LoVo (cell line): ENCODE measurements at places on chromosomes 7 and 10.

DNA sequence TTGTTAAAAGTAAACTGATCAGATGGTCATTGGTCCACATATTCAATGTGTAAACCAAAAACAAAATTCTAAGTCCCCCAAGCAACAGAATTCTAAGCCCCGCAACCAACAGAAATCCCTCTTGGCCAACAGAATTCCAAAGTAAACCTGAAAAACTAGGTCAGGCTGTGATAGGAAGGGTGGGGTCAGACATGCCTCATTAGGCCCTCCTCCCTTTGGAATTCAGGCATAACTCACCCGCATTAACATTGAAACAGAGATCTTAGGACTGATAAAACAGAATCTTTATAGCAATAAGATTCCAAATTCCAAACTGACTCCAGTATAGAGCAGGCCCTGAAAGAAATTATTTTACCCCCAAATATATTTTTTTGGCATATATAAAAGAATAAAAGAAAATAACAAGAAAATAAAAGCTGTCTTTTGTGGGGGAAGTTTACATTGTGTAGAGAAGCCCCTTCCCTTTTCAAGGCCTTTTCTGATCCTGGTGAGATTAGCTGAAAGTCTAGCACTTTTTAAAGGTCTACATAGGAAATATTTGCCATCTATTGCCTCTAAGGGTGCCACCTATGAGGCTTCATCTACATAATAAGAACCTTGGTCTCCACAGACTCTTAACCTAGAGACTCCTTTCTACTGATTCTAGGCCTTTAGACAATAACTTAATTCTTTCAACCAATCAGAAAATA is 30.5 kb downstream of the GNAT3 start:
- peak; percentile 82 for DNase-seq

DNA sequence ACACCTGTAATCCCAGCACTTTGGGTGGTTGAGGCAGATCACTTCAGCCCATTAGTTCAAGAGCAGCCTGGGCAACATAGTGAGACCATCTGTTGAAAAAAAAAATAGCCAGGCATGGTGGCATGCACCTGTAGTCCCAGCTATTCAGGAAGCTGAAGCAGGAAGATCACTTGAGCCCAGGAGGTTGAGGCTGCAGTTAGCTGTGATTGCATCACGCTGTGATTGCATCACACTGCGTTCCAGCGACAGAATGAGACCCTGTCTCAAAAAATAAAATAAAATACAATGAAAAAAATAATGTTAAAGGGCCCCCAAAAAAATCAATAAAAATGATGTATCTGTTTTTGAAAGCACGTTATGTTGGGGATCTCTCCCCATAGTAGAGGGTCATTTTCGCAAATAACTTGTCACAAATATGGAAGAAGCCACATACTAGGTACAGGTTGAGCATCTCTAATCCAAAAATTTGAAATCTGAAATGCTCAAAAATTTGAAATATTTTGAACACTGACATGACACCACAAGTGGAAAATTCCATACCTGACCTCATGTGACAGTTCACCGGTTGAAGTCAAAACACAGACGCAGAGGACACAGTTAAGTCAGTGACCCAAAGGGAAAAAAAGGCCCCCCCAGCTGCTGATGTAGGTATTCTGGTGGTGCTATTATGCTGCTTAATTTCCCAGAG is 9.5 kb downstream of the CISD1 start:
- DNase-seq, result no peak

- no peak for DNase-seq
Measured at GRCh38 chr10:103552856-103553742, 59.6 kb downstream of the NEURL1 start.

- no peak for DNase-seq
Measured at GRCh38 chr10:100355086-100355485, 8.1 kb downstream of the SCD start.

- no peak for DNase-seq
Measured at GRCh38 chr10:2856598-2856997, 210.8 kb upstream of the PFKP start.

DNA sequence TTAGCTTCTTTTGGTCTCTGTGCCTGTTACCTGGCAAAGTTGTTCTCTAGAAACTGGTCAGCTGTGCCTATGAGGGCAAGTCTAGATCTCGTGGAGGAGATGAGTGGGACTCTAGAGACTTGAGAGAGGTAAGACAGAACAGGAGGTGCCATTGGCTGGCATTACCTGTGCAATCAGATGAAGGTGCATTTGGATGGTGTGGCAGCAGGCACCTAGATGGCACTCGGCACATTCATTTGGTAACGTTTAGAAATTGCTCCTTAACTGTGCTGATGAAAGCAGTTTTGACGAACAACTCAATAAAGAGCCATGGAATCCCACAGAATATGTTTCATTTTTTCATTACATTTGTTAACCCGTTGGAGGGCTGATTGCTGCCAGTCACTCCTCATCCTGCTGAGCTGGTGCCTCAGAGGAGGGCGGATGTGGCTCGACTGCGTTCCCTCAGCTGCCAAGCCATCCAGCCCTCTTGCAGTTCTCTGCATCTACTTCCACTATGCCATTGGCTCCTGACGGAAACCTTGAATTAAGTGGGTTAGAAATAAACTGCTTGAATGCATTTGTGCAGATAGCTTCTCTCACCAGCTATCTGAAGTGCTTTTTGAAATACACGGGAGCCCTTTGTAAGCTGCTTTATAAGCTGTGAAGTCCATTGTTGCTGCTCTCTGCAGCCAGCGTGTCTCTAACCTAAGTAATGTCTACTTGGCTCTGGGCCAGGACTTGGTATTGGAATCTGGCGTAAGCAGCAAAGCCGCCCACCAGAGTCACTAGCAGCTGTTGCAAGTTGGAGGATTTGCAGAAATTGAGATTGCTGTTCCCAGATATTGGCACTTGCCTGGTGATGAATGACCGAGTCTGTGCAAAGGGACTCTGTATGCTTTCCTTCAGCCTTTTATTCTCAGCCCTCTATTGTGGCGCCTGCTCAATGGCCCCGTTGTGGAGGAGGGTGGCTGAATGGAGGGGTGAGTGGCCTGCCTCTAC is 87.4 kb downstream of the LRRC4 start:
- DNase-seq, result no peak

DNA sequence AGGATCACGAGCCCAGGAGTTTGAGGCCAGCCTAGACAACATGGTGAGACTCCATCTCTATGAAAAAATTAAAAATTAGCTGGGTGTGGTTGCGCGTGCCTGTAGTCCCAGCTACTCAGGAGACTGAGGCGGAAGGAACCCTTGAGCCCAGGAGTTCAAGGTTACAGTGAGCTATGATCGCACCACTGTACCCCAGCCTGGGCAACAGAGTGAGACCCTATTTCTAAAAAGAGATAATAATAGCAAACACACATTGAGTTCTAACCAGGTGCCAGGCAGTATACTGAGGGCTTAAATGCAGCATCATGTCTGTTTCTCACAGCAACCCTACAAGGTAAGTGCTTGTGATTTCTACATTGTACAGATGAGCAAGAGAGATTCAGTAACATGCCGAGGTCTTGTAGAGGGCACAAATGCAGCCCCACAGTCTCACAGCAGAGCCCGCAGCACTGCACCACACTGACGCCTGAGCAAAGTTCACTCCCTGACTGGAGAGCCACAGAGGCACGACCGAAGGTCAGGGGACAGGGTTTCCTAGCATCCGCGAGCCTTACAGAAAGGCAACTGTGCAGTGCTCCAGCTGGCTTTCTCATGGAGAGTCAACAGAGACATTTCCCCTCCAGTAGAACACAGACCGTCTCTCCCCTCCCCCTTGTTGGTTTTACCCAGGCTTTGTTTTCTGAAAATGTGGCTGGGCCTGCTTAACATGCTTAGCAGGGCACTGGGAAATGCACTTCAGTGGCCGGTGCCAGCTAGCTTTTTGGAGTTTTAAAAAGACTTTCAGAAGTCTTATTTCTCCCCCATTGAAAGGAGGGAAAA is 36.5 kb downstream of the PDSS1 start:
- DNase-seq, result no peak

DNA sequence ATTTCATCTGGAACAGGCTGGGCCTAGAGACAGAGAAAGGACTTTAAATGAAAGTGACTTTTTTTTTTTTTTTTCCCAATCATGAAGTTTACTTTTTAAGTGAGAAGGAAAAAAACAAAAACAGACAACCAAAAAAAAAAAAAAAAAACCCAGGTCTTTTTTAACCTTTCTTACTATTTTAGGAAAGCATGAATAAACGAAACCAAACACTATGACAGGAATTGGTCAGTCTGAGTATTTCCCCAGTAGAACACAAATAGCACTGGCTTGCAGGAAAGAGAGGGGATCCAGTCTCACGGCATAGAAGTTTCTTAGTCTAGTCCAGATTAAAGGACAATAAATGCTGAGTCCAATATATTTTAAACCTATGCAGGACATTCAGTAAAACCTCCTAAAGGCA is 180.5 kb upstream of the CCDC6 start:
- DNase-seq, result no peak

GRCh38 chr7:79084423-79084822 is 369.0 kb downstream of the MAGI2 start:
- no peak for DNase-seq

DNA sequence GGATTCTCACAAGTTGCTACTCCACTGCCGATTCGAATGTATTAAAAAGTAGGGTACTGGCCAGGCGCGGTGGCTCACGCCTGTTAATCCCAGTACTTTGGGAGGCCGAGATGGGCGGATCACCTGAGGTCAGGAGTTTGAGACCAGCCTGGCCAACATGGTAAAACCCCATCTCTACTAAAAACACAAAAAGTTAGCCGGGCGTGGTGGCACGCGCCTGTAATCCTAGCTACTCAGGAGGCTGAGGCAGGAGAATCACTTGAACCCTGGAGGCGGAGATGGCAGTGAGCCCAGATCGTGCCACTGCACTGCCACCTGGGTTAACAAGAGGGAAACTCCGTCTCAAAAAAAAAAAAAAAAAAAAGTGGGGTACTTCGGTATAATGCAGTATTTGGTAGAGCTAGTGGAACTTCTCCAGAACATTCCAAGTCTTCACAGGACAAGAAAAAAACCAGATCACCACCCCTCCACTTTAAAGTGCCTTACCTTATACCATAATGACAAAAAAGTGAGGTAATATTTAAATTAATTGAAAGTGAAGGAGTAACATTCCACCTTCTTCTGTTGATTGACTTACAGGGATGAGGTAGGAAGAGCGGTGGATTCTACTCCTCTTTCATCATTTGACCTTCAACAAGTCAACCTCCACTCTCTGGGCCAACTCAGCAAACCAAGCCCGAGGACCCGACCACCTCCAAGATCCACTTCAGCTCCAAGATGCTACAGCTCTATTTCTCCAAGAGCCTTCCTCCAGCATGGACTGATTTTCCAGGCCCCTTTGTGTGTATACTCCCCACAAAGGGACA is 2.0 kb downstream of the BAZ1B start:
- DNase-seq, result no peak

DNA sequence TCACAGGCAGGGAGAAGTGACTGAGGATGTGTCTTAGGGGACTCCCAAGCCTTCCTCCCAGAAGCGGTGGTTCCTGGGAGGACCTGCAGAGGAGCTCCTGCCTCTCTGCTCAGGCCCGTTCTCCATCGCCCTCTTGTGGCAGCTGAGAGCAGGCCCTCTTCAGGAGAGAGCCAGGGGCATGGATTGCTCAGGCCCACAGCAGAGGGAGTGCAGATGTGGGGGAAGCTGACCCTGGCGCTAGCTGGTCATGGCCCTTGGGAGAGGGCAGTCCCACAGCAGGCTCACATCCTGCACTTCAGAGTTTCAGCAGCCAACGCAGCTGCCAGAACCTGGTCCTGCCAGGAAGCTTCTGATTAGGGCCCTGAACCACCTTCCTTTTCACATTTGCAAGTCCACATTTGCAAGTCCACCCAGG is 94.8 kb upstream of the TARP start:
- peak; percentile 65 for DNase-seq

GRCh38 chr7:69640925-69641594 is 42.8 kb downstream of the AUTS2 start:
- DNase-seq, result no peak

DNA sequence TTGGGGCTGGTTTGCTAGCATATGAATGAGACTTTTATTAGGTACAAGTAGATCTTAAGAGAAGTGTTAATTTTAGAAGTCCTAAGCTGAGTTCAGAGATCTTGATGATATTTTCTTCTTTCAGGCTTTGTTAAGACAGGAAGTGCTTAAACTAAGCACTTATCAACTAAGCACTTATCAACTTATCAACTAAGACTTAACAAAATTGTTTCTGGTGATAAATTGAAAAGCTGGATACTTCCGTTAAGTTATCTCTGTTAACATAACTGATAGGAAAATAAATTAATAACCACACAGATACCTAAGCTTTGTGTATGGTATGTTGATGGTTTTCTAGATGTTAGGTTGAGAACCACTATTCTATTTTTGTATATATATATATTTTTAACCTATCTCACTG is 113.7 kb downstream of the PHTF2 start:
- no peak for DNase-seq

DNA sequence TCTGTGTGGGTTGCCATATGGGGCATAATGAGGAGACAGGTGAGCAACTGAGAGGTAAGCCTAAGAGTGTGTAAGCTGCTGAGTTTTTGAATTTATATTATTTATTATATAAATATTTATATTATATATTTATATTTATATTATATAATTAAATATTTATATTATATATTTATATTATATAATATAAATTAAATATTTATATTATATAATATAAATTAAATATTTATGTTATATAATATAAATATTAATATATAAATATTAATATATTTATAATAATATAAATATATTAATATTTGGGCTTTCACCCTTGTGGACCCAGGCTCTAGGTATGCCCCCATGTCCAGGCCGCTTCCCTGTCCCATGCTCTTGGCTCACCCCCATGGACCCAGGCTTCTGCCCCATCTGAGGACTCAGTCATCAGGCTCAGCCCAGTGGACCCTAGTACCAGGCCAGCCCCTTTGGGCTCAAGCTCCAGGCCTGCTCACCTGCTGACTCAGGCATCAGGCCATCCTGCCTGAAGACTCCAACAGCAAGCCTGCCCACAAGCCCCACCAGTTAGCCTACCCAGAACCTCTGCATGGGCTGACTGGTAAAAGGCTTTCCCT is 755.4 kb downstream of the SUGCT start:
- DNase-seq, result no peak

- no peak for DNase-seq
Measured at GRCh38 chr10:93299195-93299594, 182.9 kb downstream of the MYOF start.

GRCh38 chr7:52668435-52668834 is 367.0 kb upstream of the POM121L12 start:
- no peak for DNase-seq

GRCh38 chr10:61904733-61905725 is 3.5 kb downstream of the ARID5B start:
- DNase-seq, result peak; percentile 24
